GDM1 (cell line): ENCODE measurements at places on chromosomes 6 and 20.

GRCh38 chr6:39330057-39330456 lies 7.6 kb upstream of the KCNK16 start:
- peak; percentile 24 for DNase-seq

GRCh38 chr6:91572878-91573277 lies 986.0 kb upstream of the MAP3K7 start:
- DNase-seq, result no peak

GRCh38 chr6:144675231-144675861 lies 390.2 kb downstream of the UTRN start:
- DNase-seq, result no peak

DNA sequence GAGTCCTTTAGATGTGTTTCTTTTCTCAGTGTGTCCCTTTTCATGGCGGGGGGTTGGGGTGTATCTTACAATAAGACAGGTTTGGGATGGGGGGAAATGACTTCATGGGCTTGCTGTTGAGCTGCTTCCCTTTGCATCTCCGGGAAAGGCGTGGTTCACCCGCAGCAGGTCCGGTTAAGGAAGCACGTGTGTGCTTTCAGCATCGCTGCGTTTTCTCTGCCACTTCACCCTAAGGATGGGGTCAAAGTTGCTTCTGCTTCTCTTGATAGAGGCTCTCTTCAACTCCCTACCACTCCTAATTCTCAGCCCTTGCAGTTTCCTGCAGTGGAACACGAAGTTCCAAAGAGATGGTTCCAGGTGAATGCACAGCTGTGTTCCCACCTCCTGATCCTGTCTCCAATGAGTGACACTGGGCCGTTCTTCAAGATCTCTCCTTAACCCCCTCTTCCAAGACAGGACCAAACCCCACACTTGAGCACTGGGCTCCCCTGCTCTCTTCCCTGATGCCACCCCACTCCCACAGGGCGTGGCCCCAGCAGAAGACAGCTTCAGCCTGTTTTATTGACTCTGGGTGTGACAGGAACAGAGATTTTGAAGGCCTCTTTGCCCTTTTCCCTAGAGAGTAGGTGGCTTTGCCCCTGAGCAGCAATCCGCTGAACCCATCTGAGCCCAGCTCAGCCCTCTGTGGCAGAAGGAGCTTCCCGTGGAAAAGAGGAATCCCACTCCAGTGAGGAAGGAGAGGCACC lies 85.2 kb downstream of the PLEKHG1 start:
- DNase-seq, result no peak

GRCh38 chr6:111478749-111479148 lies 4.3 kb downstream of the REV3L start:
- DNase-seq, result peak; percentile 27

DNA sequence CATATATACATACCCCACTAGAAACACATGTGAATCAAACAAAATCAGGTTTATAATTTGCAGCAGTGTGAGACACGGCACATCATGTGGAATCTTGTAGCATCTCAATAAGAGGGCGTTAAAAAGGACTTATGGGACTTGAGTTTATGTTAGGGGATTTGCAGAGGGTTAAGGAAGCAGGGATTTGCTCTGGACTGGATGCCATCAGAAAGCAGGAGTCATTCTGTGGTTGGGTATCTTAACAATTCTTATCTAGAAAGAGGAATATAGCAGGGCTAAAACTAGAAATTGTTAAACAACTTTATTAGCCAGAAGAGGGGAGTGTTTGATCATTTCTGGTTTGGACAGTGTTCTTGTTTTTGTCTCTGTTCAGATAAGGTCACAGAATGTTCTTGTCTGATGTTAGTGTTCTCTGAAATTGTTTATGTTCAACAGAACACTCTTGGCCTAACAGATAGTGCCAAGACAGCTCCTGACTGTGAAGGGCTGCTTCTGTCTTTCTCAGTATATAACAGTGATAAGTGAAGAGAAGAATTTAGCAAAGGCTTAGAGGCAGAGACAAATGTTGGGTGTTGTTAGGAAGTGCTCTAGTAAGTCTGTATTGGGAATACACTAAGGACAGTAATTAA lies 39.2 kb downstream of the LIN28B start:
- peak; percentile 2 for DNase-seq

- no peak for DNase-seq
These were observed 55.8 kb downstream of the FGD2 start for GRCh38 chr6:37061157-37061804.

- no peak for DNase-seq
These were observed 12.2 kb downstream of the TNFAIP3 start for GRCh38 chr6:137879299-137879698.

DNA sequence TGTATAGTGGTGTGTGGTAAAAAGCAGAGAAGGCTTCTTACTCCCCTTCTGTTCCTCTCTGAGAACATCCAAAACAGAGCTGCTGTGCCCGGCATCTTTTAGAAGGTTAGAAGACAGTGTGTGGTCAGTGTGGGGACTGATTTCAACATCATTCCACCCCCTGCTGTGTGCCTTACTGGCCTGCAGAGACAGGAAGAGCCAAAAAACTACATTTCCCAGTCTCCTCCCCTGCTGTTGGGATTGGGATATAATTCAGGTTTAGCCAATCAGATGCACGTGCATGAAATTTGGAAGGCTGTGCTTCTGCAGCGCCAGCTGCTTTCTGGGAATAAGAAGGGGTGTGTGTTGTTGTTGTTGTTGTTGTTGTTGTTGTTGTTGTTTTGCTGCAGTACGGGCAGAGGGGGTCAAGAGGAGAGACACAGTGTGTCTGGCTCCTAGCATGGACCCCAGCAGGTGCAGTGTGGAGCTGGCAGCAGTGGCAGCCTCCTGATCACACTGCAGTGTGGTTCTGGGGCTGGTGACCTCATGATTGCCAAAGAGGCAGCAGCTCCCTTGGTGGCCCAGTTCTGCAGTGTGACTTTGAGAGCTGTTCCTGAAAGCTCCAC lies 74.7 kb downstream of the MRPL14 start:
- DNase-seq, result no peak

- no peak for DNase-seq
These were observed 56.4 kb downstream of the ZMYND8 start for GRCh38 chr20:47300071-47300470.

GRCh38 chr6:169803816-169804340 lies 52.5 kb downstream of the ERMARD start:
- DNase-seq, result no peak

GRCh38 chr6:142265476-142265875 lies 36.3 kb upstream of the ADGRG6 start:
- no peak for DNase-seq

- no peak for DNase-seq
These were observed 172.4 kb downstream of the DTNBP1 start for GRCh38 chr6:15490242-15491100.

DNA sequence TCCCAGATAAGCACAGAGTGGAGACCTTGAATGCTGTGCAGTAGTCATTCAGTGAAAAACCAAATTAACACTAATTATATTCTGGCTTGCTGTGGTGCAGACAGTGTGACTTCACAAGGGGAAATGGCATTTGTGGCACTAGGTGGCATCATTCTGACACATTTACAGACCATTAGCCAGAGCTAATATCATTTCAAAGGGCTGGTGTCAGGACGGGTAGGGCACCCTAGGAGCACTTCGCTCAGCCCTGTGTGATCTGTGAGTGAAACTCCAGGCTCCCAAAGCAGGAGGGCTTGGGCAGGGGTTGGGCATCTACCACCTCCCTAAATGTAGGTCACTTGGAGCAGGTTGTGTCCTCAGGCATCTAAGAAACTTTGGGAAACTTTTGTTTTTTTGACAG lies 555.8 kb downstream of the PKHD1 start:
- DNase-seq, result no peak

GRCh38 chr6:6897140-6897539 lies 210.6 kb upstream of the RREB1 start:
- no peak for DNase-seq

- no peak for DNase-seq
These were observed 50.6 kb downstream of the SNX5 start for GRCh38 chr20:17917832-17918618.

DNA sequence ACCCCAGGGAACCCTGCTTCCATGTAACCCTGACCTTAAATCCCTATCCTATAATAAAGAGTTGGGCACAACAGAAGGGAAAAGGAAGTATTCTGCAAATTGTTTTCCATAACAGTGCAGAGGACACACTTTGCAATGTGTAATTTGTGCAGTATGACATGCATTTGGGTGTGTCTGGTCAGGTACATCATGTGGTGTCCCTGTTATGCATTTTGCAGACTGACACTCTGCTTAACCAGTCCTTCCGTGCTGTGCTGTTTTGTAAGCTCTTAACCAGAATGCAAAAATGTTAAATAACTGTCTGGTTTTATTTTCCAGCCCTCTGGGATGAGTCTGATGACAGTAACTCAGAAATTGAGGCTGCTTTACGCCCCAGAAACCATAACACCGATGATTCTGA lies 57.0 kb upstream of the XRN2 start:
- DNase-seq, result no peak

GRCh38 chr6:118893064-118893806 lies 717 bp upstream of the ASF1A start:
- peak; percentile 46 for DNase-seq

GRCh38 chr6:119280668-119281067 lies 68.9 kb downstream of the MAN1A1 start:
- no peak for DNase-seq

- DNase-seq, result no peak
These were observed 3.3 kb upstream of the COQ3 start for GRCh38 chr6:99397287-99397686.
